ENCODE measurements at places on chromosomes 3 and 15.

DNA sequence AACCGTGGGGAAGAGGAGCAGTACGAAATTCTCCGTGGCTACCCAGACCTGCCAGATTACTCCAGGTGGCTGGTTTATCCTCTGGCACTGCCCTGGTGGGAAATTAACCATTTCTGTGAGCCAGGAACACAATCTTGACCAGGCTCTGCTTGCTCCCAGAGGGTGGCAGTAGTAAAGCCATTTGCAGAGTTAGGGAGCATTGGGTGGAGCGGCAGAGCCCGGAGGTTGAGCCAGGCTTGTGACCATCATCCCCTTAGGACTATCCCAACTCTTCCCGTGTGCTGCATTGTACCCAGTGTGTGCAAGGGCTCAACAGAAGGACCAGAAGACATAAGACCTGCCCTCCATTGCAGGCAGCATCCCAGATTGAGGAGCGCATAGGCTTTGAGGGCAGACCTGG is 5.3 kb downstream of the KNG1 start:
- no peak for DNase-seq

DNA sequence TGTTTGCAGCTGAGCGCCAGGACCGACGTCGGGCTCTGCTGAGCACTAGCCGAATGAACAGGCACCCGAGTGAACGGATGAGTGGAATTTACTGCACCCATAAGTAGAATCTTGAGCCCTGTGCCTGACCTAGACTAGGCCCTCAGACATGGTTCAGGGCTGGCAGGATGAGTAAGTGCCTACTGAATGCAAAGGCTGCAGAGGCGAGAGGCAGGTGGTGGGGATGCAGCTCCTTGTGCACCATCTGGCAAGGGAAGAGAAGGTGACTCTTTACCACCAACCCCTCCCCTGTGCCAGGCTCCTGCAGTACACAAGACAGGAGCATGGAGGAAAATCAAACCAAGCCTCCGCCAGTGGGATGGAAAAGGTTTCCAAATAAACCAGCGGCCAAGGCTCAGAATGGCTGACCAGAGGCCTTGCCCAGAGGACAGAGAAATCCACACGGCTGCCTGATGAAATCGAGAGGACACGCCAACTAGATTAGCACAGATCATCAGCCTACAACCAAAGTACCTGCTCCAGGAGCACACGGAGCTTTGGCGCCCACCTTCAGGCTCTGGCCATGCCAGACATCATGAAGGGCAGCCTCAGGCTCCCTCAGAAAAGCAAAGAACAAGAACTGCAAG is 141.7 kb upstream of the IQSEC1 start:
- DNase-seq: no peak

GRCh38 chr3:117399311-117400078 is 689.9 kb downstream of the TUSC7 start:
- DNase-seq: no peak

DNA sequence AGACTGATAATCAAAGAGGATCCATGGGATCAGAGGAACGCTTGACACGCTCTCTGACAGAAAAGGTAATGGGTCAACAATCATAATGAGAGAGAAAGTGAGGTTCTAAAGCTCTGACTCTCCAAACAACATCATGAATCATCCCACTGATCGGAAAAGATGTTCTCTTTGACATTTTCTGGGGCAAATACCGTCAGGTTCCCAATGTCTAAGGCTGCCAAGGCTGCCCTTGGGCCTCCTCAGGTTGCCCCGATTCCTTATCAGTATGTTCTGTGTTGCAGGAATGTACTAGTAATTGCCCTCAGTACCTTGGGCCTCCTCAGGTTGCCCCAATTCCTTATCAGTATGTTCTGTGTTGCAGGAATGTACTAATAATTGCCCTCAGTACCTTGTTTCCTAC is 60.9 kb downstream of the NPTN start:
- no peak for DNase-seq

DNA sequence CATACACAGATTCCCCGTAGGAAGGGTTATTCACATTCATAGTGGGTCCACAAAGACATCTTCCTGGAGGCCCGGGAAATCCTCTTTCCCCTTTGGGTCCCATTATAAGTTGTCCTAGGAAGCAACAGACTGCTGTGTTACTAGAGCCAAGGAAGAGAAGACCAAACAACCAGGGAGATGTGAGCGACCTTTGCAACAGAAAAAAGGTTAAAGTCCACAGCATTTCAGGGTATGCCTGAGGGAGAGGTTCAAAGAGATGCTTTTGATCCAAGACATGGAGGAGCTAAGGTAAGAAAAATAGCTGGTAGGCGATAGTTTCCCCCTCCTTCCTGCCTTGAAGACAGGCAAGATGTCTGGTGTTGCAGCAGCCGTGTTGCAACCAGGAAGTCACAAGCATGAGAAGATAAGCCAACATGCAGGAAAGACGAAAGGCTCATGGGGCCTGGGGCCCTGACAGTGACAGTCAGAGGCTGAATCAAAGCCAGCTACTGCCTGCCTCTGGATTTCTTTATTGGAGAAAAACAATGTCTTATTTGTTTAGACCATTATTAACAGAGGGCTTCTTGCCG is 30.9 kb downstream of the EAF1 start:
- DNase-seq: no peak

DNA sequence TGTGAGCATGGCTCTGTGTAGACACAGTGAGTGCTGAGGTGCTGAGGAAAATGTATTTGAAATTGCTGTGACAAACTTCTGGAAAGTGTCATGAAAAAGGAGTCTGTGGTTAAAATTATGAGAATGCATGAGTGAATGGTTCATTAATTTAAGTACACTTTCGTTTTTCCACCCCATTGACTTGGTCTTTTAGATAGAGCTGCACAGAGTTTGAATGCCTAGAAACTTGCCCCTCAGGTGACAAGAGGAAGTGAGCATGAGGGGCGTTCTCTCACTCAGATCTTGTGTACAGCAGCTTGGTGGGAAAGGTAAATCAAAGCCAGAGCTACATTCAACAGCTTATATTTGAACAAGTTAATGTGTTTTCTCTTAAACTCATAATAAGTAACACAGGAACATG is 296.8 kb downstream of the WDR72 start:
- DNase-seq: no peak

GRCh38 chr15:90219421-90220141 is 14.2 kb downstream of the CIB1 start:
- DNase-seq: peak; percentile 52

DNA sequence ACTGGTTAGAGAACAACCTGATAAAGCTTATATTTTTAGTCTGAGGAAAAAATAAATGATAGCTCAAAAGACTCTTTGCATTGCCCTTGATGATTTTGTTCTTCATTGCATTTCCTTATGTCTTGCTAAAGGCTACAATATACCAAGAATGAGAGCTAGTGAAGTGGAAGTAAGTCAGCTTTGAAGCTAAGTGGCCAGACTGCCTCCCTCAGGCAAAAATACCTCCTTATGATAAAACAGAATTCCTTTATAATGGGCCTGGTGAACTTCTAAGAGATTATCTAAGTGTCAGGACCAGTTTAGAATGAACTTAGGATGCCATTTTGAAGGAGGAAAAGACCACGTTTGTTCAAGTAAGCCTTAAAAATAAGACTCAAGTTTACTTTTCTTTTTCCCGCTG is 678.4 kb downstream of the ROBO2 start:
- no peak for DNase-seq

DNA sequence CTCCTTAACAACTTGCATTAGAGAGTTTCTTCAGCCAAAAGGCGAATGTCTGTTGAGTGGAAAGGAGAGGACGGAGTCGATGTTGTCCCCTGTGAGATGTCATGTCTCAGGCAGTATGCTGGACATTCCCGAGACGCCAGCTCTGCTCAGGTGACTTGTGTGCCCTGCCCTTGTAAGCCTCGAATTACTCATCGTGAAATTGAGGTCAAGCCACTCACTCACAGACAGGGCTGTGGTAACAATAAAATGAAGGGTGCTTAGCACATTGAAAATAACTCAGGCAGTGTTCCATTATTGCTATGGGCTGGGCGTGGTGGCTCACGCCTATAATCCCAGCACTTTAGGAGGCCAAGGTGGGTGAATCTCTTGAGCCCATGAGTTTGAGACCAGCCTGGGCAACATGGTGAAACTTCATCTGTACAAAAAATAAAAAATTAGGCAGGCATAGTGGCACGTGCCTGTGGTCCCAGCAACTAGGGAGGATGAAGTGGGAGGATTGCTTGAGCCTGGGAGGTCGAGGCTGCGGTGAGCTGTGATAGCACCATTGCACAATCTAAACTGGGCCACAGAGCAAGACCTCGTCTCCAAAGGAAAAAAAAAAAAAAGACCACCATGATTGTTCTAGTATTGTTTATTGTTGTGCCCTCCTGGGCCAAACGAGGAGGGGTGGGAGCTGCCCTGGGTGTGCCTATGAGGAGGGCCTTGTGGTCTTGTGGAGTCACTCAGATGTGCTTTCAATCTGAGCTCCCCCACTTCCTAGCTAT is 214.4 kb downstream of the THSD4 start:
- no peak for DNase-seq

- DNase-seq: no peak
Observed at GRCh38 chr3:188946351-188947240, 225.2 kb upstream of the TPRG1 start.

- DNase-seq: no peak
Observed at GRCh38 chr3:36543276-36543997, 163.1 kb downstream of the STAC start.

- no peak for DNase-seq
Observed at GRCh38 chr3:5767304-5767703, 579.8 kb downstream of the EDEM1 start.

DNA sequence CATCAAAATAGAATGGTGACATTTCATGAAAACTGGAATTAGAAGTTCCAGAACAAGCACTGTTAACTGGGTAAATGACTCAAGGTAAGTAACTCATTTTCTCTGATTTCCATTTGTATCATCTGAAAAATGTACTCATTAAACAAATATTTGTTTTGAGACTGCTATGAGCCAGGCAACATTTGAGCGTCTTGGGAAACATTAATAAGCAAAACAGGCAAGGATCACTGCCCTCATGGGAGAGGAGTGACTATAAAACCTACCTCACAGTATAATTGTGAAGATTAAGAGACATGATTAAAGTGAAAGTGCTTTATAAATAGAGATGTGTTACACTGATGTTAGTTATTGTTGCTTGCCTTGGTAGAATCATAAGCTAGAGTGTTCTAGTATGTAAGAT is 711.8 kb upstream of the UBE2E2 start:
- no peak for DNase-seq

GRCh38 chr15:101250873-101251829 is 697 bp downstream of the CHSY1 start:
- no peak for DNase-seq

GRCh38 chr15:35166730-35167359 is 81.8 kb upstream of the NANOGP8 start:
- DNase-seq: no peak

DNA sequence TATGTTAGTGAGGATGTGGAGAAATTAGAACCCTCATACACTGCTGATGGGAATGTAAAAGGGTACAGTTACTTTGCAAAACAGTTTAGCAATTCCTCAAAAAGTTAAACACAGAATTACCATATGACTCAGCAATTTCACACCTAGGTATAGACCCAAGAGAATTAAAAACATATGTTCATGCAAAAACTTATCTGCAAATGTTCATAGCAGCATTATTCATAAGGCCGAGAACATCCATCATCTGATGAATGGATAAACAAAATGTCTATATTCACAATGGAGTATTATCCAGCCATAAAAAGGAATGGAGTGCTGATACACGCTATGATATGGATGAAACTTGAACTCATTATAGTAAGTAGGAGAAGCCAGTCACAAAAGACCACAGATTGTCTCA is 10.3 kb downstream of the SEC13 start:
- DNase-seq: no peak
